ENCODE measurements at places on chromosomes 4 and X. TPM values are rescaled to one million over a fixed set of nuclear protein-coding genes. Genes with fewer than 3 reads are reported as not detected.

GRCh38 chrX:51456246-51456645, 40.1 kb downstream of the NUDT11 start:
- DNase-seq = peak; percentile 74

DNA sequence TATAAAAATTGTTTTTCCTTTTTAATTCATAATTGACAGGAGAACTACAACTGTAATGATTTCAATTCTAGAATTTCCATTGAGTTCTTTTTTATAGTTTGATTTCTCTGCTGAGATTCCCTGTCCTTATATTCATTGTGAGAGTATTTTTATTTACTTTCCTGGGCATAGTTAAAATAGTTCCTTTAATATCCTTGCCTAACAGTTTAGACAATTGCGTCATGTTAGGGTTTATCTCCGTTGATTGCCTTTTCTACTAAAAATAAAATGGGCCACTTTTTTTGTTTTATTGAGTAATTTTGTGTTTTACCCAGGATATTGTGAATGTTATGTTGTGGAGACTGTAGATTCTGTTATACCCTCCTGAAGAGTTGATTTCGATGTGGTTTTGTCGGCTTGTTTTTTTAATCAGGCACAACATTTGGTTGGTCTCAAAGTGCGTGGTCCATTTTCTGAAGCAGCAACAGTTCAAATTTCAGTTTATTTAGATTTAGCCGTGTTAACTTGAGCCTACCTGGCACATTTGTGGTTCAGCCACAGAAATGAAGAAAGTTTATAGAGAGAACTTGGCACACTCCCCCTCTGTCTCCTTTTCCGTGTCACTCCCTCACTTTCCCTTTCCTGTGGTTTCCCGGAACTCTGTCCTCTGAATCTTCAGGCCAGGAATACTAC, 16.0 kb upstream of the PRRG1 start:
- peak; percentile 43 for DNase-seq

DNA sequence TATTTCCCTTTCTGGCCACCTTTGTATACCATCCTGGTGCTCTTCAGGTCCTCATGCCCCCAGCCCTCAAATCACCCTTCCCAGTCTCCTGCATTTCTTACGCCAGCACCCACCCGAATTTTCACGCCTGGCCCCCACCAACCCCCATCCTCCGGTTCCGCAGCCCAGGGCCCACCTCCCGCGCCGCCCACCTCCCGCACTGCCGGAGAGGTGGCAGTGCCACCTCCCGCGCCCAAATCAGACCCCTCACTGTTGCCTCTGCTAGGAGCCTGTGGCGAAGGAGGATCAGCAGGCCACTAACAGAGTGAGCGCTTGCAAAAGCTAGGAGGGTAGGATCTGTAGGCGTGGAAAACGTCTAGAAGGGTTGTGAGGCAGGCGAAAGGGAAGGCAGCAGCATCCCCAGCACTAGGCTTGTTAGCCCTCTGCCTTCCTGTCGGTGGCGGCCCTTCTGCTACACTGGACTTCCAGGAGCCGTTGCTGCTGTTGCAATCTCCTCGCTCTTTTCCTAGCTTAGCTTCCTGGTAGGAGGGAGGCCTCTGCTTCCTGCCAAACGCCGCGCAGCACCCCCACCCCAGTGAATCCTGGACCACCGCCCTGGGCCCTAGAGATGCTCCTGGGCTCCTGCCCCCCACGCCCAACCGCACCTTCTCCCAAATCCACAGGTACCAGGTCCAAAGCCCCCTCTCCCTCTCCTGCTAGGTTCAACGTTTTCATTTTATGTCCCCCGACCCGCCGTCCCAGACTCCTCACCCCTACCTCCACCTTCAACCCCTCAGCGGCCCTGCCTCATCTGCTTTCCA, 51.0 kb downstream of the SPIN2B start:
- peak; percentile 30 for DNase-seq

- no peak for DNase-seq
Observed at GRCh38 chr4:42768125-42768748, 111.3 kb upstream of the ATP8A1 start.

GRCh38 chrX:48703642-48704481, 7.3 kb downstream of the SUV39H1 start:
- peak; percentile 15 for DNase-seq

- peak; percentile 2 for DNase-seq
Observed at GRCh38 chr4:154049457-154050181, 260.7 kb upstream of the SFRP2 start.

DNA sequence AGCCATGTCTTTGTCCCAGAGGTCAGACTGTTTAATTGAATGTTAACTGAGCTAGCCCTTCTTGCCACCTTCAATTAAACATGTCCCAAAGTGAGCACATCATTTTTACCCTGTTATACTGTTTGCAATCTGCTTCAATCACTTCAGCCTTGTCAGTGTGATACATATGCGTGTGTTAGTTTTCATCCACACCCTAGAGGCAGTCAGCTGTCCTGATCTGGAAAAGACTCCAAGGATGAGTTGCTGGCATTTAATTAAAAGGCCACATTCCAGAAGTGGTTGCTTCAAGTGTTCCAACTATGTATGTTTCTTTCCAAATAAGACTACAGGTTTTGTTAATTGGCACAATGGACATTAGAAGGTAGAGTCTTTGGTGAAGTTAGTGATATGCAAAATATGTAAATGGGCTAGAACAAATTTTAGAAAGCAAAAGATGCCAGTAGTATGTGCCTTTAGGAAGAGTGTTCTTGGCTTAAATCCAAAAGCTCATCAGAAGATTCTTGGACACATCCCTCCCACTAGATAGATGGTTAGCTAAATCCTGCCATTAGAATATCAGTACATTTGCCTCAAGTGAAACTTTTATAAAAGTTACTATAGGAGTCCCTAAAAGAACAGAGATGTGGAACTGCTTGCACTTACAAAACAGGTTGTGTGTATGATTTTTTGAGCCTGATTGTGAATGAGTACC, 79.5 kb upstream of the SLIT2 start:
- DNase-seq = no peak

GRCh38 chr4:26854701-26855100, 5.9 kb upstream of the STIM2 start:
- DNase-seq = no peak

DNA sequence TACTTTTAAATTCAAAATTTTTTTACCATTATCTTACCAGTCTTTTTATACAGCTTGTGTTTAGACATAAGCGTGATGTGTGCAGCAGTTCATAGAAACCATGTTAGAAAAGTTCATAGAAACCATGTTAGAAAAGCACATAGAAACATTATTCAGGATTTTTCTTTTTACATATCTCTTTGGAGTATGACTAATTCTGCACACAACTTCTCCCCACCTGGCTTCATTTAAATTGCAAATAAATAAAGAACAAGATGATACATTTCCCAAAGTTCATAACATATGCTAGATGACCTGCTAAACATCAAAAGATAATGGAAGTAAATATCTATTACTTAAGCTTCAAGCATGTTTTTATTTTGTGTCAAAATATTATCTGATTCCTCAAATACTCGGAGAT, 201.9 kb downstream of the BANK1 start:
- DNase-seq = no peak

DNA sequence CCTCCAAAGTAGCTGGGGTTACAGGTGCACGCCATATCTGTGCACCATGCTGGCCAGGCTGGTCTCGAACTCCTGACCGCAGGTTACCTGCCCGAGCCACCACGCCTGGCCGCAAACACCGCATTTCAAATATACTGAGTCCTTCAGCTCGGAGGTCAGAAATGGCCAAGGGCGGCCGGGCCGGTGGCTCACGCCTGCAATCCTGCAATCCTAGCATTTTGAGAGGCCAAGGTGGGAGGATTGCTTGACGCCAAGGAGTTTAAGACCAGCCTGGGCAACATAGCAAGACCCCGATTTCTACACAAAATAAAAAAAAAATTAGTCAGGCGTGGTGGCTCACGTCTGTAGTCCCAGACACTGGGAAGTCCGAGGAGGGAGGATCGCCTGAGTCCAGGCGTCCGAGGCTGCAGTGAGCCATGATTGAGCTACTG, 71.9 kb upstream of the PPP2R3B start:
- no peak for DNase-seq

DNA sequence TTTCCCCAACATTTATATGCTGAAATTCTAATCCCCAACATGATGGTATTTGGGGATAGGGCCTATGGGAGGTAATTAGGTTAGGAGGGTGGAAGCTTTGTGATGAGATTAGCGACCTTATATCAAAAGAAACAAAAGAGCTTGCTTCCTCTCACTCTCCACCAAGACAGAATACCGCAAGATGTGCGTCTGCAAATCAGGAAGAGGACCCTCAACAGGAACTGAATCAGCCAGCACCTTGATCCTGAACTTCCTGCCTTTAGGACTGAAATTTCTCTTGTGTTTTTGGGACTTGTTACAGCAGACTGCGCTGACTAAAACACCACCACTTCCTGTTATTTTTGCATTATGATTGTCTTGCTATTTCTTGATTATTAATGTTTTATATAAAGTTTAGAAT, 1889.4 kb downstream of the C4orf33 start:
- no peak for DNase-seq

DNA sequence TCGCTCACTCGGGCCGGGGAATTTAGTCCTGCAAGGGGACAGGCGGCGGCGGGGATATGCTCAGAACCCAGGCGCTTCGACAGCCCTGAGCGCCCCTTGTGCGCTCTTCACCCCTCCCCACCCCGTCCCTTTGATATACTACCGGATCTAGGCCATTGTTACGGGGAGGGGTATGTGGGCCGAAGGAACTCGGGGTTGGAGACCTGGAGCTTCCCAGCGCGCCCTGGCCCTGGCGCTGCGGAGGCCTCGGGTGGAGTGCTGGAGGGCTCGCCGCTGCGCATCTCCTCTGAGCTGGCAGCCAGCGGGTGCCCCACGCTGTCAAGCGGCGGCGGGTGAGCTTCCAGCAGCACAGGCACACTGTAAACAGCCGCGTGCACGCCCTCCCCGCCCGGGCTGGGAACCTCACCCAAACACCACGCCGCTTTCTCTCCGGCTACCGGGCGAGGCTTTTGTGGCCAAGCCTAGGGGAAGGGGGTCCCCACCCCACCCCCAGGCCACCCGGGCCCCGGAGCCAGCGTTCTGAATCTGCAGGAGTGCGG, 54.5 kb upstream of the BCOR start:
- DNase-seq = no peak

DNA sequence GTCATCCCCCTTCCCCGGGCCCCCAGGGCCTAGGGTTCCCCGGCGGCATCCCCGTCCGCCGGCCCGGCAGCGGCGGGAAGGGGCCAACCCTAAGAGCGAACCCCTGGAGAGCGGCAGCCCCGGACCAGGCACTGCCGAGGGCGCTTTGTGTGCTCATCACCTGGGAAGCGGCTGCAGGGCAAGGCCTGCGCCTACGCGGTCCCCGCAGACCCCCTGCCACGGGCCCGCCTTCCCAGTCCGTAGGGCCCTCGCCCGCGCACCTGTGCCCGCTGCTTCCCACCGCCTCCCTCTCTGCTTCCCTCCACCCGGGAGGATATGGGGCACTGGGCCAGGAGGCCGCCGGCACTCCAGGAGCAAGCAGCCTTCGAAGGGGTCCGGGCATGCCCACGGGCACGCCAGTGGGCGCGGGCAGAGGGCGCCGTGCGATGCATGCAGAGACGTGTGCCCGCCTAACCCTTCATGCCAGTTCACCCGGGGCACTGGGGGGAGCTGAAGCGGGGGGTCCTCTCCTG, 2.6 kb downstream of the FLNA start:
- no peak for DNase-seq

DNA sequence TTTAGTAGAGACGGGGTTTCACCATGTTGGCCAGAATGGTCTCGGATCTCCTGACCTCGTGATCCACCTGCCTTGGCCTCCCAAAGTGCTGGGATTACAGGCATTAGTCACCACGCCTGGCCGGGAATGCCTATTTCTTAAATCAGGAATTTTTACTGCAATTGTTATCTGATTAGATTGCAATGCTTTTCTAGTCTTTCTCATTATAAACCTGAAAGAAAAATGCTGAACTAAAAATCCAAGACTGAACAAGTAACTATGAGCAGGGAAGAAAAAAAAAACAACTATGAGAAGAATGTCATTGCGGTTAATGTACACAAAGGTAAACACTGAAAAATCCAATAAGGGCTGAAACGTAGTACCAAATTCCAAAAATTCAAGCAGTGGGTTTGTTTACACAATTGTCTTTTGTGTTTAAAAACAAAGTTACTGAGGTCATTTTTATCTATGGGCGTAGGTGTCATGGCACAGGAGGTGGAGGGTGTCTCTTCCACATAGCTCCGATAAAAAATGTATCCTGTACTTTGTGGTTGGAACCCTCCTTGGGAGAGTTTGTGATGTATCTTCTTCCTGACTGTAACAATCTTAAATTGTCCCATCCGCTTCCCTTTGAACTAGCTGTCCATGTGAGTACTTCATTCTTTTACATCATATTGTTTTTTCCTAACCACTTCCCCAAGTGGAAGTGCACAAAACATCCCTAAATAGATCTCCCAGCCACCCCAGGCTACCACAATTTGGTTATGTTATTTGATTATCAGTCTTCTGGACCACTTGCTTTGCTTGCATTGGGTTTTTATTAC, 11.1 kb upstream of the TMEM156 start:
- DNase-seq = peak; percentile 43

GRCh38 chr4:15897577-15897976, 41.0 kb downstream of the FGFBP1 start:
- no peak for DNase-seq

GRCh38 chr4:121390335-121390734, 9.5 kb upstream of the QRFPR start:
- no peak for DNase-seq

- DNase-seq = no peak
Observed at GRCh38 chrX:19462879-19463278, 52.4 kb downstream of the MAP3K15 start.

SSX2 gene
- not detected for polyA plus RNA-seq

TRIML2 gene
- not detected for polyA plus RNA-seq

CCDC120 gene
- polyA plus RNA-seq = 5.4 TPM

ZNF182 gene
- polyA plus RNA-seq = 6.3 TPM

CT45A5 gene
- not detected for polyA plus RNA-seq

ASB5 gene
- polyA plus RNA-seq = not detected

BMX gene
- polyA plus RNA-seq = 0.13 TPM

OCRL gene
- 10.7 TPM for polyA plus RNA-seq

SLC6A8 gene
- 35.8 TPM for polyA plus RNA-seq

AMER1 gene
- polyA plus RNA-seq = 0.04 TPM

LRIT3 gene
- 0.12 TPM for polyA plus RNA-seq

RBM47 gene
- polyA plus RNA-seq = 1.4 TPM

PPARGC1A gene
- polyA plus RNA-seq = 28.4 TPM

DKK2 gene
- polyA plus RNA-seq = 0.23 TPM

ADH1C gene
- polyA plus RNA-seq = not detected

VCX2 gene
- polyA plus RNA-seq = not detected

SPATA4 gene
- 2.2 TPM for polyA plus RNA-seq

Data from cardiac muscle cell (in vitro differentiated cells and primary cell).